EL (cell line): ENCODE measurements at places on chromosomes 7 and 10.

- DNase-seq, result no peak
Measured at GRCh38 chr10:72654720-72655119, 28.8 kb upstream of the MICU1 start.

GRCh38 chr10:126209451-126209850 lies 178.8 kb downstream of the ADAM12 start:
- DNase-seq, result no peak

- DNase-seq, result no peak
Measured at GRCh38 chr10:114084215-114084614, 40.5 kb downstream of the ADRB1 start.

GRCh38 chr10:93715345-93715744 lies 13.0 kb upstream of the FRA10AC1 start:
- no peak for DNase-seq

DNA sequence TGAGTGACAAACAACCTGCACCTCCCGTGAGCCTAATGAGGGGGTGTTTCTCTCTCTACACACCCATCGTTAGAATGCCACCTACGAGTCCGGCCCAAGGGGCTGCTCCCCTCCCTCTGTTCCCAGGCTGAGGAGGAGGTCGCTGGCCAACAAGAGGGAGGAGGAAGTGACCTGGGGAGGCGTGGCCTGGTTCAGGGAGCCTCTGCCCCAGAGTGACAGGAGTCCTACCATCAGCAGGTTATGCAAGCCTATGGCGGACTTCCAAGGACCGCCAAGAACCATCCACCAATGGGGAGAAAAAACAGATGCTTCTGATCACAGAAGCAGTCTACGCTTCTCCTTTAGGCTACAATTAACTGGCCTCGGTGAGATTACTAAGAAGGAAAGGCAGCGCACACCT lies 12.3 kb upstream of the EGFR start:
- no peak for DNase-seq

DNA sequence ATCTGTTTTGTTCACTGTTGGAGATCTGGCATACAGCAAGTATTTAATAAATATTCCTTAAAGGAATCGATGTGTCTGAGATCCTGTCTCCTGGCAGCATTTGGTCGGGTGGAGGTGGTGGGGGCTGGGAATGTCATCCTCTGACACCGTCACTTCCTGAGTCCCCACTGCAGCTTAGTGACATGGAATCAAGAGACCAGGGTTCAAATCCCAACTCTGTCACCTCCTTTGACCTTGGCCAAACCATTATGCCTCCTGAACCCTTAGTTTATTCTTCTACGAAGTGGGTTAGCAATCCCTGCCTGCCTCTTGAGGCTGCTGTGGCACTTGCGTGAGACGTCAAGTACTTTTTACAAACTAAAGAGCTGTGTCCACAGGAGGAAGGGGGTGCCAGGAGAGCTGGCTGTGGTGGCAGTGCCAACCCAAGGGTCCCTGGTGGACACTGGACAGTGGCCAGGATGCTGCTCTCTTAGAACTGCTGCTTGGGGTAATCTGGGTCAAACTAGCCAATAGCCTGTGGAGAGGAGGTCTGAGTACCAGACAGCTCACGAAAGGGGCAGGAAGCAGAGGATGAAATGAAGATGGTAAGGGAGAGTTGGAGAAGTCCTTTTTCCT lies 8.0 kb upstream of the ZMIZ1 start:
- no peak for DNase-seq

DNA sequence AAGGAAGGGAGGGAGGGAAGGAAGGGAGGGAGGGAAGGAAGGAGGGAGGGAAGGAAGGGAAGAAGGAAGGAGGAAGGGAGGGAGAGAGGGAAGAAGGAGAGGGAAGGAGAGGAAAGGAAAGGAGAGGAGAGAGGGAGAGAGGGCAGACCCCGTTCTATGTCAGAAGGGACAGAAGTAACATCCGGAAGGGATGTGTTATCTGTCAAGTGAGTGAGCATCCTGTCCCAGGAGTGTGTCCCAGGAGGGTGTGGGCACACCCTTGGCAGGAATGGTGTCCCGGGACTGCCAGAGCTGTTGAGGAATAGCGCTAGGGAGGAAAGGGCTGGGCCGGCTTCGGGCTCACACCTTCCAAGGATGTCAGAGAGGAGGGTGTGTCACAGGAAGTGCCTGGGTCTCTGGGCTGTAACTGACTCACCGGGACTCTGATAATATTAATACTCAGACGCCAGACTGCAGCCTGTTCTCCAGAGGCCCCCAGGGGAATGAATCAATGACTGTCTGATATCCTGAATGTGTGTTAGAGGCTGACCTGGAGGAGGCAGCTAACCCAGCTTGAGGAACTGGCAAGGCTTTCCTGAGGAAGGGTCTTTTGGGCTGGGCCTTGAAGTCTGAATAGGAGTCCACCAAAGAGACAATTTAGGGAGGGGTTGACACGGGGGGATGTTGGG lies 125.6 kb upstream of the TNRC18 start:
- DNase-seq, result peak; percentile 86

GRCh38 chr10:116476461-116476860 lies 48.8 kb downstream of the PNLIPRP3 start:
- DNase-seq, result no peak

- no peak for DNase-seq
Measured at GRCh38 chr10:98921316-98921715, 314.3 kb downstream of the HPSE2 start.

GRCh38 chr7:137642031-137642430 lies 204.7 kb downstream of the DGKI start:
- no peak for DNase-seq

GRCh38 chr10:28837613-28838390 lies 160.5 kb downstream of the BAMBI start:
- DNase-seq, result peak; percentile 64

DNA sequence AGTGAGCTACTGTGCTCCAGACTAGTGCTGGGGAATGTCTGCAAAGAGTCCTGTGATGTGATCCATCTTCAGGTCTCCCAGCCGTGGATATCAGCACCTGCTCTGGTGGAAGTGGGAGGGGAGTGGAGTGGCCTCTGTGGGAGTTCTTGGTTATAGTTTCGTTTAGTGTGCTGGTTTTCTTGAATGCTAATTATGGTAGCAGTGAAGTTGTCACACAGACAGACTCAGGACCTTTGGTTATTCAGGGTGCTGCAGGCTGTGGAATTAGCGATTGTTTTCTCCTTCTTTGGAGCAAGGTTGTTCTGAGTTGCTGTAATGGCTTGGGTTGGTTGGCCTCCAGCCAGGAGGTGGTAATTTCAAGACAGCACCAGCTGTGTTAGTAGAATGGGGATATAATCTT lies 132.7 kb upstream of the HGF start:
- no peak for DNase-seq

DNA sequence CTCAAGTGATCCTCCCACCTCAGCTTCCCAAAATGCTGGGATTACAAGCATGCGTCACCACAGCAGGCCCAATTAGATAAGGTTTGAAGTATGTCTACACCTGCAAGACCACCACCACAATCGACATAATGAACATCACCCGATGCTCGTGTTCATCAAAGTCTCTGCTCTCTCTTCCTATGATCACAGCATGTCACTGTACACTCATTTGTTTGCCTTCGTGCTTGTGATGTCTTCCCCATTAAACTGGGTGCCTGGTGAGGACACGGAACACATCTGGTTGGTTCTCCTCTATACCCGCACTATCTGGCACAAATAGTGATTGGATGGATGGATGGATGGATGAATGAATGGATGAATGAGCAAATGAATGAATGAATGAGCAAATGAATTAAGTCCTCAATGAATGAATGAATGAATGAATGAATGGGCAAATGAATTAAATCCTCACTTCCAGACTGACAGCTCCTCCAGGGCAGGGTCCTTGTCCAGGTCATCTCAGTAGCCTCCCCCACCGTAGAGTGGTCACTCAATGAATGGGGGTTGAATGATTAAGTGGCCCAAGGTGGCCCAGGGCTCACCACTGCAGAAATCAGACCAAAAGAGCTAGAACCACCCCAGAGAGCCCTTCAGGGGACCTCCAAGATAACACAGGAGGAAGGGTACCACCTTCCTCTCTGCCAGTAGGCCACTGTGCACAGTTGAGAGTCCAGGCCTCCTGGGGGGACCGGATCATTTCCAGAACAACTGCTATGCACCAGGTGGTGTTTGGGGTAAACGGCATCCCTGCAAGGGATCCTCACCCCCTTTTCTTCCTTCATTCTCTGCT lies 101.9 kb upstream of the TNRC18 start:
- peak; percentile 80 for DNase-seq

DNA sequence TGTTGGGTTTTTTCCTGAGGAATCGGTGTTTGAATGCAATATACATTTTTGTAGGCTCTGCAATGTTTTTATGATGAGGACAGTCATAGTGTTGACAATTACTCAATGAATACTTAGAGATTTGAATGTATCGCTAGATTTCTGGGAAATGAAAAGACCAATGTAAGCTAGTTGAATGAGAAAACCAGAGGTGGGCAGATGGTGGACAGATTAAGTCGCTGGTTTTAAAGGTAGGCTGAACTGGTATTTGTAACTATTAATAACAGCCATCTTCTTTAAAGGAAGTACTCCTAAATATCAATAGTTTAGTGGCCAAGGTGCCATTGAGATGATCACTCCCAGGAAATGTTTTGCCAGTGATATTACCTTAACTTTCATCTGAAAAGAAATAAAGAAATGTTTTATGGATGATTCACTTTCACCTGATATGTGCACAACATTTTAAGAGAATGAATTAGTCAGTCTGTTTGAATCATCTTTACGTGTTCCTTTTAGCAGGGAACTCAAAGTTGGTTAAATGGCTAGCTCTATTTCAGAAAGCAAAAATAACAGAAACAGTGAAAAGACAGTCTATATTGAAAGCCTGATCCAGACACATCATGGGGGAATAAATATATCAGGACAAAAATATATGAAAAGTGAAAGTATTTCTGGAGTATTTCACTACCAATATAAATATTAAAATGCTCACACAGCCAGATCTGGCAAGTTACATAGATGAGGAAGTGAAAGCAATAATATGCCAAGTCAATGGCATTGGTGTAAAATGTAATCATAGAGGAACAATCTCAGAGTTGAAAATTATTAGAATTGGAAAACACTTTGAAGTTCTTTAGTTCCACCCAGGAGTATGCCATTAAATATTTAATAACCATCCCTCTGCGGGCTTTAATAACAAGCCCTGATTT lies 20.7 kb downstream of the MET start:
- peak; percentile 44 for DNase-seq

DNA sequence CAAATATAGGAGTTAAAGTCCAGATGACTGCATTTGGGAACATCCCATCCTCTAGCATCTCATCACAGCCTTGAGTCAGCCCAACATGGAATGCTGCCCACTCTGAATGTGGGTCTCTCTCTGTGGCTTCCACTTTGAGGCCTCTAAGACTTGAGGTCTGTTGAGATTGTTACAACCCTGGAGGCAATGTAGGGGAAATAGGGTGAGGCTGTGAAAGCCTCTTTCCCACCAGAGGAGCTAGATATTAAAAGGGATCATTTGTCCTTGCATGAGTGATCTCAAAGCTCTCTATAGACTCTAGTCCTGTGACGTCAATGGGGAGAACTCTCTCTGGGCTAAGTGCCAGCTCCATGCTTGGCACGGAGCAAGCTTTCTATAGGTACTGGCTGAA lies 6.4 kb upstream of the GOLGA7B start:
- peak; percentile 13 for DNase-seq

- peak; percentile 8 for DNase-seq
Measured at GRCh38 chr7:107471292-107472070, 1.6 kb downstream of the GPR22 start.

DNA sequence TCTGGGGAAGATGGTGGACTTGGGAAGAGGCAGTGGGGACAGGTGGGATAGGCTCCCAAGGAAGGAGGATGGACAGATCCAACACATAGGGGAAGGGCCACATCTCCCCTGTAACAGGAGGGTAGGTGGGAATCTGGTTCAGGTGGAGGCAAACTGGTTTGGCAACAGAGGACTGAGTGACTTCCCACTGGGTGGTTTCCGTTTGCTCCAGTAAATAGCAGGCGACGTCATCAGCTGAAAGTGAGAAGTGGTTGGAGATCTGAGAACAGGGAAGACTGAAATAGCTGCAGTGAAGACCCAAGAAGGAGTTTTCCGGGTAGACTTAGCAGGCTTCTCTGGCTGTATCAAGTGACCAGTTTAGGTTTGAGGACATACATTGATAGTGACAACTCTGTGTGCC lies 504.4 kb downstream of the GALNT17 start:
- no peak for DNase-seq

- DNase-seq, result peak; percentile 90
Measured at GRCh38 chr10:24873281-24873683, 79.1 kb downstream of the PRTFDC1 start.

- no peak for DNase-seq
Measured at GRCh38 chr10:49662169-49662830, 17.2 kb upstream of the C10orf53 start.
